ENCODE measurements at places on chromosomes 6 and 20.
A peak's percentile ranks its signal among the peaks of the same experiment; 100 is the strongest.

GRCh38 chr6:134806180-134806798, 143.6 kb downstream of the ALDH8A1 start:
- no peak for DNase-seq

DNA sequence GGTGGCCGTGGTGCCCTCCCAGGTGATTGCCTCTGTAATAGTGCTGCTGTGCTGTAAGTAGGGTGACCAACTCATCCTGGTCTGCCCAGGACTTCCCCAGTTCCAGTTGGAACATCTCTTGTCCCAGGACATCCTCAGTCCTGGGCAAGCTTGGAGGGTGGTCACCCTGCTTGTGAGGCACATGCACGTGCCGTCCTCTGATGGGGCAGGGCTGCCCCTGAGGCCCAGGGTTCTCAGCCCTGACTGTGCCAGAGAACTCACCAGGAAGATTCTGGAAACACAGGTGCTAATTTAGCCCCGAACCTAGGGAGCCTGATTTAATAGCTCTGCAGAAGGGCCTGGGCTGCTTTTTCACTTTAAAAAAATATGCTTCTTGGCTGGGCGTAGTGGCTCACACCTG, 120.9 kb upstream of the PHACTR3 start:
- no peak for DNase-seq

DNA sequence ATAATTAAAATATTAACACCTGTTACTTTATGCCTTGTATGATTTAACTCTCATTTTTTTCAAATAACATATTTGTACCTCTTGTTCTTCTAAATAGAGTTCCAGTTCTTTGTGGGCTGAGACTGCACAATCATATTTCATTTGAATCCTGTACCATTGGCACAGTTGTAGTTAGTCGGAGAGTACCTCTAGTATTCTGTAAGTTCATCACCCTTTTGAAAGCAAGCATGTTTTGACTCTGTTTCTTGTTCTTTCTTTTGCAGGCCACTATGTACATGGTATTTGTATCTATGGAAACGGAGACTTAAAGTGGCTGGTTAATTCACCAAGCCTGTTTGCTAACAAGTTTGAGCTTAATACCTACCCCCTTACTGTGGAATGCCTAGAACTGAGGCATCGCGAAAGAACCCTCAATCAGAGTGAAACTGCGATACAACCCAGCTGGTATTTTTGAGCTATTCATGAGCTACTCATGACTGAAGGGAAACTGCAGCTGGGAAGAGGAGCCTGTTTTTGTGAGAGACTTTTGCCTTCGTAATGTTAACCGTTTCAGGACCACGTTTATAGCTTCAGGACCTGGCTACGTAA, 68.2 kb downstream of the C6orf52 start:
- DNase-seq = no peak

- no peak for DNase-seq
Measured at GRCh38 chr6:164827537-164827936, 481.9 kb downstream of the C6orf118 start.

- no peak for DNase-seq
Measured at GRCh38 chr20:57785061-57785460, 75.2 kb upstream of the PMEPA1 start.

DNA sequence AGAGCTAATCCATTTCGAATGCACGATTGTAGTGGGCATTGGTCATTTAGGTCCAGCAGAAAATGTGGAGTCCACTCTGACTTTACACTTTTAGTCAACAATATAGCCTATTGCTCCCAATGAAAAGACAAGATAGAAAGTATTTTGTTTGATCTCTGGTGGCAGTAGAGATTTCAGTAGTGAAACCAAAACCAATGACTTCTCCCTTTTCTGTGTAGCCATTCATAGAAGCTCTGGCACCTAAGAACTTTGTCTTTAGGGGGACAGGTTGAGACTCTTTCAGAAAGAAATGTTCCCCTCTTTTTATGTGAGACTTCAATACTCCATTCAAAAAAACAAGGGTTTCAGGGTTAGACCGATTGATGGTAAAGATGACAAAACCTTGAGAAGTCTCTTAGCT, 510.8 kb upstream of the POU3F2 start:
- DNase-seq = no peak

DNA sequence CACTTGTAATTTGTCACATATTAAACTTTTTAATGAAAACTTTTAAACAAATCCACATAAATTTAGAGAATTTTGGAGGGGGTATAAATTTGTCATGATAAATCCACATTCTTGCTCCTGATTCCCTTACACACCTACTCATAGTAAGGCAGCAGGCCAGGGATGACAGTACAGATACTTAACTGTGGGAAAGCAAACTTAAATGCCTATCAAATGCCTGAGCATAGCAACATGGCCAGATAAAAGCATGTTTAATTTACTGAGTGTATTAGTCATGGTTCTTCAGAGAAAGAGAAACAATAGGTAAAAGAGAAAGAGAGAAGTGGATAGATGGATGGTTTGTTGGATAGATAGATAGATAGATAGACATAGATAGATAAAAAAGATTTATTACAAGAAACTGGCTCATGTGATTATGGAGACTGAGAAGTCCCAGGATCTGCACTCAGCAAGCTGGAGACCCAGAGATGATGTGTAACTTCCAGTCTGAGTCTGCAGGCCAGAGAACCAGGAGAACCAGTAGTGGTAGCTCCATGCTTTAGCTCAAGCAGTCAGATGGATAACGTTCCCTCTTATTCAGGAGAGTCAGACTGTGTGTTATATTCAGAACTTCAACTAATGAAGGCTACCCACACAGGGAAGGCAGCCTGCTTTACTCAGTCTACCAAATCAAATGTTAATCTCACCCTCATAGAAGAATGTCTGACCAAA, 15.9 kb upstream of the ADGRF1 start:
- DNase-seq = no peak

DNA sequence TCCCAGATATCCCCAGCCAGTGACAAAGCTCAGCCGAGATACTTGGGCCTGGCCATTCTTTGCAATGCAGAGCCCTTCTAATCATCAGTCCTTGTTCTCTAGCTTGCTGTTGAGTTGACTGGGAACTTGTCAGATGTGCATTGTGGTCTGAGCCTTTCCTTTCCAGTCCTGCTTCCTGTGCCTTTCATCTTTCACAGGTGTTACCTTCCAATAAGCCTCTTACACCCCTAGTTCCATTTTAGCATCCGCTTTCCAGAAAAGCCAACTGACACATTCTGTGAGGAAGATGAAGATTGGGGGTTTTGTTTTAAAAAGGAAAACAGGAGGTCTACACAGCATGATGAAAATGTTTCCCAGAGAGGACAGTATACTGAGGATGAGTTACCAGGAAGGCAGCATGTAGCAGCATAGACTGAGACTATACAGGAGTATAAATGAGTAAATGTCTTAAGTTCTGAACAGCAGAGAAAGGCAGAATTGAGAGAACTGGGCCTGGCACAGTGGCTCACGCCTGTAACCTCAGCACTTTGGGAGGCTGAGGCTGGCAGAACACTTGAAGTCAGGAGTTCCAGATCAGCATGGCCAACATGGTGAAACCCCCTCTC, 5.6 kb upstream of the CEP85L start:
- peak; percentile 27 for DNase-seq

DNA sequence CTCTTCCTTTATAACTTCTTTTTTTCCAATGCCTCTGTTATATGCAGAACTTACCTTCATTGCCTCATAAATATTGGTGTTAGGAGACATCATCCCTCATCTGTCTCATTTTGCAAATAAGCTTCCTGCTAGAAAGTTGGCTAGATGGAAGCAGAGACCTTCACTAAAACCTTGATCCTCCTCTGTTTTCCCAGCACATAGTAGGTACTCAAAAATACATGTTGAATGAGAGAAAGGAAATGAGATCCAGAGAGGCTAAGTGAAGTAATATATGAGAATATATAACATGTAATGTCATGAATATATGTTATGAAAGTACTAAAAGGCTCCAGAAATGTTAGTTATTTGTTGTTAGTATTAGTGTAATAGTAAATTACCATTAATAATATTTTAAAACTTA, 91.9 kb downstream of the CDKAL1 start:
- no peak for DNase-seq

- no peak for DNase-seq
Measured at GRCh38 chr6:168110437-168110836, 31.4 kb upstream of the FRMD1 start.

Data from activated CD4-positive, alpha-beta T cell treated with anti-CD3 and anti-CD28 coated beads, Interleukin-2, amount 50 U/mL, for 24 hours (primary cell).